Naive thymus-derived CD8-positive, alpha-beta T cell (primary cell): ENCODE measurements at places on chromosomes 3 and 15.

DNA sequence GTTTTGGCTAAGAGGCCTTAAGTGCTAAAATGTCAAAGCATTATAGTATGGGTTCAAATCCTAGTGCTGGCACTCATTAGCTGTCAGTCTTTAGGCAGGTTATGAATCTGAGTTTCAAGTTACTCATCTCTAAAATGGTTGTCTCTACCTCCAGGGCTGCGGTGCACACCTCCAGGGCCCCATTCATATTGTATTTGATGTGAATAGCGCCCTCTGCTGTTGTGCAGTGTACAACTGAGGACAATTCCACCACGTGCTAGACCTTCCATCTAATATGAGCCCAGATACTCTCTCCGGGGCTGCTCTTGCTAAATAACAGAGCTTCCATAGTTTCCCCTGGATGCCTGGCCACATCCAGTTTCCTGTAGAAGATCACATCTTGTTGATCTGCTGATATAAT lies 54.3 kb downstream of the OXNAD1 start:
- H3K27ac ChIP-seq = peak overlapping the region; percentile 99
- H3K36me3 ChIP-seq = peaks cover 56% of the 10 kb centered on the region

- no peaks in the 10 kb centered on the region for H3K36me3 ChIP-seq
- H3K27me3 ChIP-seq = no peaks in the 10 kb centered on the region
- DNase-seq = no peak
- peaks cover 2% of the 10 kb centered on the region for H3K4me1 ChIP-seq
- H3K4me3 ChIP-seq = no peak overlapping the region
Observed at GRCh38 chr3:127038466-127038865, 55.6 kb downstream of the PLXNA1 start.

DNA sequence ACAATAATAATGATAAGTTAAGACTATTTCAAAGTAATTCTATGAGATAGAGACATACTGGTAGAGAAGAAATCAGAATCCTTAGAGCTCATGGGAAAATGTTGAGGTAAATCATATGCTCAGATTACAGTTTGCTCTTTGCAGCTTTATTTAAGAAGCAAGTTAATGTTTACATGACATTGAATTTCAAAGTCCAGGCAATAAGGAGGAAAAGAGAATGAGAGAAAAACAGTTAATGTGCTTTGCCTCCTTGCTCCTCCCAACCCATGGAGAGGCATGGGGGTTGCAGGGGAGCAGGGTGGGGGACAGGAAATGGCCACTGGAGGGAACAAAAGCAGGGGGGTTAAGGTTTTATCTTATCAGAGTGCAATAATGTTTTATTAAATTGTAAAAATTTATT lies 42.2 kb upstream of the ZBTB38 start:
- DNase-seq = no peak
- no peaks in the 10 kb centered on the region for H3K36me3 ChIP-seq
- H3K27me3 ChIP-seq = no peaks in the 10 kb centered on the region
- no peak overlapping the region for H3K27ac ChIP-seq
- peaks cover 18% of the 10 kb centered on the region for H3K4me1 ChIP-seq
- H3K4me3 ChIP-seq = no peak overlapping the region

GRCh38 chr3:179402963-179403362 lies 48.3 kb downstream of the GNB4 start:
- no peaks in the 10 kb centered on the region for H3K36me3 ChIP-seq
- no peak for DNase-seq
- H3K27me3 ChIP-seq = no peaks in the 10 kb centered on the region
- H3K27ac ChIP-seq = no peak overlapping the region
- no peak overlapping the region for H3K4me3 ChIP-seq

GRCh38 chr3:32435911-32436815 lies 44.5 kb downstream of the CMTM7 start:
- peaks cover 93% of the 10 kb centered on the region for H3K4me1 ChIP-seq
- H3K27me3 ChIP-seq = no peaks in the 10 kb centered on the region

GRCh38 chr3:196968233-196969133 lies at the start of gene PIGZ:
Gene PIGZ (minus strand): TSS chr3:196968833. CDS start chr3:196952031, 16,802 bp downstream.
- H3K4me3 ChIP-seq = peak within 1 kb of the TSS; percentile 71
- H3K4me1 ChIP-seq = peaks cover 12% of the 10 kb centered on the region
- DNase-seq = peak; percentile 11
- H3K27me3 ChIP-seq = peaks cover 3% of the 10 kb centered on the region
- H3K36me3 ChIP-seq = no peaks in the 10 kb centered on the region
- H3K27ac ChIP-seq = no peak within 1 kb of the TSS

GRCh38 chr15:87582169-87582568 lies 674.4 kb downstream of the NTRK3 start:
- H3K27ac ChIP-seq = no peak overlapping the region
- no peaks in the 10 kb centered on the region for H3K4me1 ChIP-seq
- no peaks in the 10 kb centered on the region for H3K36me3 ChIP-seq
- no peak for DNase-seq

DNA sequence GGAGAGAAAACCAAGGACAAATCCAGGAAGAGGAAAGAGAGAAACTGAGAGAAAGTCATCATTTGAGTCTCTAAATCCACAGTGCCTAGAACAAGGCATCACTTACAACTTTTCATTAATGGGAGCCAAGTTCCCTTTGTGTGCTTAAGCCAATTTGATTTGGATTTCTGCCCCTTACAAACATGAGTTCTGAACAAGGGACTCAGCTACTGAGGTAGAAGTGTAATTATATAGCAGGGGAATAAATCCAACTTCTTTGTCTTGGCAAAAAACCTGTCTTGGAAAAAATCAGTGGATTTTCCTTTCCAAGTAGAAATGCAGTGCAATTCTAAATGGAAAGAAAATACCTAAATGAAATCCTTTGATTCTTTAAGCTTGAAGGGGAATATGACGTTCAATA lies 307.2 kb upstream of the CNTN3 start:
- no peaks in the 10 kb centered on the region for H3K36me3 ChIP-seq
- H3K4me3 ChIP-seq = no peak overlapping the region
- no peaks in the 10 kb centered on the region for H3K4me1 ChIP-seq
- H3K27ac ChIP-seq = no peak overlapping the region
- DNase-seq = no peak
- no peaks in the 10 kb centered on the region for H3K27me3 ChIP-seq
